Aorta (tissue), 5 donors: ENCODE measurements at places on chromosomes 3 and 15. TPM values are rescaled to one million over a fixed set of nuclear protein-coding genes. Genes with fewer than 3 reads are reported as not detected.

DNA sequence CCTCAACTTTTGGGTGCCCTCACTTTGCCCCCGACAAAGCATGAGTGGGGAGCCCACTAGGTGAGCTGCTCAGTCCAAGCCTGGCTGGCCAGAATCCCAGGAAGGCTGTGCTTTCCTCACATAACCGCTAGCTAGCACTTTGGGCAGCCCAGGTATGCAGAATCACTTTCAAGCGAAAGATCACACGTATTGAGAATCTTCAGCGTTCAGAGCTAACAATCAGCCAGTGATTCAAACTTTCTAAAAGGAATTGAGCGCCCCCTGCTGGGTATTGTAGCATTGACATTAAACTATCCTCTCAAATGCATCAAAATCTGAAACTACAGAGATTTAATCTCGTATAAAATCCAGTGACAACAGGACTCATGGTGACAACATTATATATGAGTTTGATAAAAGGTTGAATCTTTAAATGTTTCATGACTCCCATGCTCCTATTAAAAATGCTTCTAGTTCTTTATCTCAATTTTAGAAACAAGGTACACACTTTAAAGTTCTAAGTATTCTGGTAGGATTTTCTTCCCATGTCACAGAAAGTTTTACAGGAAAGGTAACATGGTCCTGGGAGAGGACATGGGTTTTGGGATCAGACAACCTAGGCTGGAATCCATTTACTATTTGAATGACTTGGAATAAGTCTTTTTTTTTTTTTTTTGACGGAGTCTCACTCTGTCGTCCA is 11.8 kb downstream of the ANAPC13 start:
- peak; percentile 83 for DNase-seq
- H3K4me3 ChIP-seq: no peak overlapping the region
- H3K27me3 ChIP-seq: no peaks in the 10 kb centered on the region
- H3K36me3 ChIP-seq: peaks cover 7% of the 10 kb centered on the region

DNA sequence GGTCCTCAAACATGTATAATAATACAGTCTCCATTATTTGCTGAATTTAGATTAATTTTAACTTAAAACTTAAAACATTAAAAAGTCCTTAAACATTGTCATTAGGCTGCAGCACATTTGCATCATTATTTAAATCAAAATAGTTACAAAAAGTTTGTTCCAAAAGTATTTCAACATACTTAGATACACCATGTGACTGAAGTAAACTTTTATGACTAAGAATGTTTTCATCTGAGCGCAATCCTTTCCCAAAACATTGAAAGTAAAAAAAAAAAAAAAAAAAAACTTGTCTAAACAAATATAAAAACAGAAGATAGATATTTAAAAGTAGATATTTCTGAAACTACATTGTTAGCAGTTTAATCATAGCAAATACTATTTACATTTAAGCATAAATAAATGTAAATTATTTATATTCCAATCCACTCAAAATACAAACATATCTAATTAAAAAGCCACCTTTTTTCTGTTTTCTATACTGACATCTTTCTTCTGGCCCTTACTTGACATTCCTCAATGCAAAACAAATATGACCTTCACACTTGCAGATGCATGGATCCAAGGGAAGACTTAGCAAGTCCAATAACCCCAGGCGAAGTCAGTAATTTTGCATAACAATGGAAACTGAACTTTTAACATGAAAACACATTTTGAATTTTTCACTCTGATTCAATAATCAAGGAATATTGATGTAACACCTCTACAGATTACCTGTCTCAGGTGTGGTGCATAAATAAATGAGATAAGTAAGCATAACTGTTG is 10.3 kb downstream of the FAM227B start:
- H3K4me1 ChIP-seq: no peaks in the 10 kb centered on the region
- H3K36me3 ChIP-seq: no peaks in the 10 kb centered on the region
- no peak overlapping the region for H3K27ac ChIP-seq
- no peaks in the 10 kb centered on the region for H3K27me3 ChIP-seq

Gene PPIP5K1
- 40.8 TPM for total RNA-seq

Gene HIGD1A
- total RNA-seq: 84.9 TPM

GRCh38 chr3:160739079-160739478 is 17.0 kb upstream of the PPM1L start:
- H3K4me3 ChIP-seq: no peak overlapping the region
- no peak for DNase-seq
- H3K27ac ChIP-seq: no peak overlapping the region

Gene ZMYND10
- 0.96 TPM for total RNA-seq

Gene PML
- 72.6 TPM for total RNA-seq

DNA sequence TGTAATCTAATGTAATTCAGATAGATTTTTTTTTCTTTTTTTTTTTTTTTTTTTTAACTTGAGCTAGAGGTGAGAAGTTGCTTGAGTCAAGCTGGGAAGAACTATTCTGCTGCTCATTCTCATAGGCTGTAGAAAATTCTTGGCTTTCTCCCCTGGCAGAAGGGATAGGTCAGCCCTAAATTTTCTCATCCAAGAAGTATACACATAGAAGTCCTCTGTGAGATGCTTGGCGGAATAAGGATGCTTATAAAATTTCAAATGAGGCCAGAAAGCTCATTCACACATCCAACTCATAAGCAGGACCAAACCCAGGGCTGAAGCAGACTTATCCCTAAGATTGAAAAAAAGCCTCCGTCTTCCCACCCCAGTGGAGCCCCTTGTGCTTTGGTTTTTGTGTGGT is 572.5 kb downstream of the SQOR start:
- no peaks in the 10 kb centered on the region for H3K4me1 ChIP-seq
- no peaks in the 10 kb centered on the region for H3K36me3 ChIP-seq
- H3K27ac ChIP-seq: no peak overlapping the region
- H3K27me3 ChIP-seq: no peaks in the 10 kb centered on the region
- DNase-seq: no peak
- H3K4me3 ChIP-seq: no peak overlapping the region

Gene RBP2
- total RNA-seq: not detected

DNA sequence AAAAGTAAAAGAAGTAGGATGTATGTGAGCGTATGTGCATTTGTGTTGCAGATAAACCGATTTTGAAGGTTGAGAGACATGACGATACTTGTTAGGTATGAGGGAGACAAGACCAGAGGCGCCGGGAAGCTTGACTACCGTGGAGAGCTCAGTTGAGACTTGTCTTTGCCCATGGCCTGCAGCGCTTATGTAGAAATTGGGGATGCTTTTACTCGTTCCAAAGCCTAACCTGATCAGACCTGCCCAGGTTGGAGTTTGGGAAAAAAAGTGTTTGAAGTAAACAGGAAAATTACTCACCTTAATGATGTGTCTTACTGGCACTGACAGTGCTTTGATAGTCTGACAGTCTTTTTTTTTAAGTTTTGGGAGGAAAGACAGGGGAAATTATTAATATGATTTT is 202.8 kb downstream of the TP63 start:
- H3K27me3 ChIP-seq: no peaks in the 10 kb centered on the region
- DNase-seq: no peak
- no peaks in the 10 kb centered on the region for H3K36me3 ChIP-seq

Gene OIP5
- total RNA-seq: not detected

- no peak overlapping the region for H3K27ac ChIP-seq
- no peaks in the 10 kb centered on the region for H3K4me1 ChIP-seq
- H3K36me3 ChIP-seq: no peaks in the 10 kb centered on the region
- no peak overlapping the region for H3K4me3 ChIP-seq
- DNase-seq: no peak
Observed at GRCh38 chr3:50010959-50011358, 71.0 kb downstream of the RBM6 start.
